Activated T-cell treated with anti-CD3 and anti-CD28 coated beads, Interleukin-2, amount 50 U/mL, for 1 hour (primary cell): ENCODE measurements at places on chromosomes 11 and 22.

GRCh38 chr11:844693-845644, 2.3 kb downstream of the TSPAN4 start:
- no peak for DNase-seq

DNA sequence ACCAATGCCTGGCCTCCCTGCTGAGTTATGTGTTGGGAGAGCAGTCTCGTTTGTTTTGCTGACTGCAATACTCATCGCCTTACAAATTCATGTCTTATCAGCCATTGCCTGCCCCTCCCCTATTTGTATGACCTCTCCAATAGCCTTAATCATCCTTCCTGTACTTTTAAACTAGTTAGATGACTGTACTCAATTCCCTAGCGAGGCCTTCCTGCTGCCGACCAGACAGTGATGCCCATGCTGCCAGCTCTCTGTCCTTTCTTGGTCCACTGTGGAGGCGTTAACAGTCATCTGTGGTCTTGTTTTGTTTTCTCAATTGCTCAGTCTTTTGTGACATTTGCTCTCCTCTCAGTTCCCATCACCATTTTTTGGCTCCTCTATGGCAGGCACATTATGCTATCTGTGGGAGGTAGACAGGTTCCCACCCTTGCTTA, 20.3 kb upstream of the YPEL1 start:
- DNase-seq, result no peak

GRCh38 chr11:71499125-71499524, 27.9 kb upstream of the KRTAP5-7 start:
- no peak for DNase-seq

DNA sequence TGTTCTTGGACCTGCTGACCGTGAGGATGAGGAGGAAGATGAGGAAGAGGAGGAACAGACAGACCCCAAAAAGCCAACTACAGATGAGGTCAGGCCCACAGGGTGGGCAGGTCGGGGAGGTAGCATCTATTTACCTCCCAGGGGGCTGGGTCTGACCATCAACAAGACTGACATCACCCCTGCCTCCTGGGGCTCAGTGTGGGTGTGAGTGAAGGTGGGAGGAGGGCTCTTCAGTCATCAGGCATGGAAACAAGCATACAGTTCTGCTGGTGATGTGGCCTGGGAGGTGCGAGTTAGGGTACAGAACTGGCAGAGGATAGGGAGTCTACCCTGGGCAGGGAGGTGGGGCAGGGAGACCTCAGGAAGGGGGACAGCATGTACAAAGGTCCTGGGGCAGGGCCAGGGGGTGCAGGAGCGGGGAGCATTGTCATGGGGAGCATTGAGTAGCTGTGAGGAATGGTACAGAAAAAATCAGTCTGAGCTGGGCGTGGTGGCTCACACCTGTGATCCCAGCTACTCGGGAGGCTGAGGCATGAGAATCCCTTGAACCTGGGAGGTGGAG, 8.9 kb downstream of the PLCB3 start:
- no peak for DNase-seq
